COR-L47 (cell line): ENCODE measurements at places on chromosomes 4 and X.

DNA sequence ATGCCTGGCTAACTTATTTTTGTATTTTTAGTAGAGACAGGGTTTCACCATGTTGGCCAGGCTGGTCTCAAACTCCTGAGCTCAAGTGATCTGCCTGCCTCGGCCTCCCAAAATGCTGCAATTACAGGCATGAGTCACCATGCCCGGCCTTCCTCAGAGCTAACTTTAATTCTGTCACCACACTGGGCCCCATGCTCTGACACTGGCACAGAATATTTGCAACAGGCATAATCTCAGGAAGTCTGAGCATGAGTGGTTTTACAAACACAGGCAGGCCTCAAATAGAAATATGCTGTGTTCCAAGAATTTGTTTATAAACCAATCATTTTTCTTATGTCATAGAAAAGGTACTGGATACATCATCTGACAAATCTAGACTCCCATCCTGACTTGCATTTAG lies 32.7 kb upstream of the FAM9C start:
- DNase-seq: no peak

- no peak for DNase-seq
Observed at GRCh38 chr4:2954358-2955185, 8.6 kb downstream of the NOP14 start.

DNA sequence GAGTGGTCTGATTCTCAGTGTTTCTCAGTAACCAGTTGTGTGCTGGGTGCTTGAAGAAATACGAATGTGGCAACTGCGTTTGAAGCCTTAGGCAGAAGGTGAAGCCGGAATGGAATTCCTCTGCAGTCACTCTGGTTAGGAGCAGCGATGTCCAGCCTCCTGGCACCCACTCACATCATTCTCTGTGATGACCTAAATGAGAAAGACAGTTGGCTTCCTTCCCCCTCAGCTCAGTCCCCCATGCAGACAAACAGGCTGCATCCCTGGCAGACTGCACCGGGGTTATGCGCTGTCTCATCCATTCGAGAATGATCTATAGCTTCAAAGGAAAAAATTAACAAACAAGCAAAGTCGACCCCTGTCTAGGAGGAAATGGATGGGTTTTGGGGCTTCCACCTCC lies 170.1 kb upstream of the SCML1 start:
- DNase-seq: no peak

DNA sequence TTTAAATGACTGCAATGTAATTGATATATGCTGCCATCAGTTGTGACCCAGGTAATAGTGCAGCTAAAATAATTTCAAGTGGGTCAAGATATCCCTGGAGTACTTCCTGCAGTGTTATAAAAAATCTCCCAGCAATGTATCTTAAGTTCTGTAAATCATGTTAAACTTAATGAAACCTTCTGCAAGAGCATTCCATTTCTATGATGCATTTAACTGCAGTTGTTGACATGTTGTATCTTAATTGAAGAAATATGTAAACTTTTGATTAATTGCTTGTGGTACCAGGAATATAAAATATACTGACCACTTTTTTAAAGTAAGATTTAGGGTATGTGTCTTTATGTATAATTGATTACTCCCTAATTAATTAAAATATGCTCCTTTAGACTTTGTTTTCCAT lies 213.6 kb downstream of the AFF2 start:
- no peak for DNase-seq

DNA sequence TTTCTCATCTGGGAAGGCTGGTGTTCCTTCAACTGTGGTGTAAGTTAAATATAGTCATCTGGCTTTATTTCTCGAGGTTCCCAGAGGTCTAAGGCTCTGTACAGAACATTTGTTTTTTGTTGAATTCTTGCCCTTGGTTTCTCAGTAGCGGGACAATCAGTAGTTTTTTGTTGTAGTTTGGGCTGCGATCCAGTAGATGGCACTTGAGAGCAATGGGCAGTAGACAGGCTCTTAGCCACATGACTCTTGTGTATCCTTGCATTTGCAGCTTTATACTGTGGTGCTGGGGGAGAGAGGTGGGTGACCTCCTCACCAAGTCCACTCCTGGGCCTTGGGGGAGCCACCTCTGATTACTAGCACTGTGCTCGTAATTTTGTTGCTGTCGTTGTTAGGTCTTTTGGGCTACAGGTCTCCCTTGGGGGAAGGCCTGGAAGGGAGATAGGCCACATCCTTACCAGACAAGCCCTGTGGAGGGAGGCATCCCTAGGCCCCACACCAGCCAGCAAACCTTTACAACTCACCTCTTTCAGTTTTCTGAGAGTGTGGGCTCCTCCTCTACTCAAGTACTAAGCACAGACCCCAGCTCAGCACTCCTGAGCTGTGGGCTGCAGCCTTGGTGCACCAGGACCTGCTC lies 8.1 kb downstream of the ETDB start:
- no peak for DNase-seq

- no peak for DNase-seq
Observed at GRCh38 chr4:7759635-7760034, 180.0 kb downstream of the AFAP1 start.

GRCh38 chrX:42025861-42026260 lies 102.5 kb upstream of the CASK start:
- DNase-seq: no peak

DNA sequence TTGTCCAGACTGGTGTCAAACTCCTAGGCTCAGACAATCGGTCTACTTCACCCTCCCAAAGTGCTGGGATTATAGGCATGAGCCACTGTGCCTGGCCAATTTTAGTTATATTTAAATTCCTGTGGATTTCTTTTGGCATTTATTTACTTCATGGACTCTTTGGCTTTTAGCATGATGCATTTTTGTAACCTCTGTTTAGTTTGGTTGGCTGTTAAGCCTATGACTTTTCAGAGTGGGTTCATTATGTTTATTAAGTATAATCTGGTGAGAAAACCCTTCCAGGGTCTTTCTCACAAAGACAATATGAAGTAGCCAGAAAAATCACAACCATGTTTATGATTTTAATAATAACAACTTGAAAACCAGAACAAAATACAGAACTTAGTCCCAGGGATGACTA lies 49.4 kb downstream of the USP38 start:
- no peak for DNase-seq

DNA sequence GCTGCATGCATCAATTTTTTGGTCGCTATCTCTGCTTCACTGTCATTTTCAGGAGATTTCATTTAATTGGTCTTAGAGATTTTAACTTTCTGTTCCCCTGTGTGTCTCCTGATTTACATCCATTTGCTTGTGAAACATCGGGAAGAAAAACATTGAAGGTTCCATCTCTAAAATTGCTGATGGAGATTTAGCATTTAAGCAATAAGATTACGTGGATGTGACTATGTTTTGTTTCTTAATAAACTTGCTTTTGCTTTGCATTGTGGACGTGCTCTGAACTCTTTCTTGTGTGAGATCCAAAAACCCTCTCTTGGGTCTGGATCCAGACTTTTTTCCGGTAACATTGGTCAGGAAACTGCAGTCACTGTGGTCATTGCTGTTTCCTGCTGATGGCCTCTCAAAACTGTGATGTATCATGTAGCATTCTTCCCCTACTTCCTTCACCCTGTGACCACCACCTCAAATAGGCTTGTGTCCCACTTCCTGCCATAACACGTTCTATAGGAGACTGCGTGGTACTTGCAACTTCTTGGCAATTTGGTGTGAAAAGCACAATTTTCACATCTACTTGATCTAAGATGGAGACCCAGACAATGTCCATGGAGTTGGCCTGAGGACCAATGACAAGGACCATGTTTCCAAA lies 4.9 kb downstream of the CXCL2 start:
- DNase-seq: no peak

DNA sequence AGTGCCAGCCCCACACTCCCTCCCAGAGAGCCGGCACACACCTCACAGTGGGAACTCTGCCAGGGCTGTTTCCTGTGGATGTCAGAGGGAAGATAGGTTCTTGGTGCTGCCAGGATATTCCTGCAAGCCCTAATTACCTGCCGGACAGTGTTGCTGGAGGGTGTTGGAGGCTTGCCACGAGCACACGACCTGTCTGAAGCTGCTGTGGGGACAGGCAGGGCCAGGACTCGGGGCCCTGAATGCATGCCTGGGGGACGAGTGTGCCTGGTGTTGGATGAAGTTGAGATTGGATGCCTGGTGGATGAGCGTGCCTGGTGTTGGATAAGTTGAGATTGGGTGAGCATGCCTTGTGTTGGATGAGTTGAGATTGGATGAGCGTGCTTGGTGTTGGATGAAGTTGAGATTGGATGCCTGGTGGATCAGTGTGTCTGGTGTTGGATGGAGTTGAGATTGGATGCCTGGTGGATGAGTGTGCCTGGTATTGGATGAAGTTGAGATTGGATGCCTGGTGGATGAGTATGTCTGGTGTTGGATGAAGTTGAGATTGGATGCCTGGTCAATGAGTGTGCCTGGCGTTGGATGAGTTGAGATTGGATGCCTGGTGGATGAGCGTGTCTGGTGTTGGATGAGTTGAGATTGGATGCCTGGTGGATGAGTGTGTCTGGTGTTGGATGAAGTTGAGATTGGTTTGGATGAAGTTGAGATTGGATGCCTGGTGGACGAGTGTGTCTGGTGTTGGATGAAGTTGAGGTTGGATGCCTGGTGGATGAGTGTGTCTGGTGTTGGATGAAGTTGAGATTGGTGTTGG lies 23.2 kb upstream of the UVSSA start:
- DNase-seq: no peak

GRCh38 chrX:11430271-11430670 lies 137.1 kb downstream of the AMELX start:
- DNase-seq: no peak

GRCh38 chr4:169210504-169211118 lies 60.1 kb downstream of the SH3RF1 start:
- DNase-seq: no peak

DNA sequence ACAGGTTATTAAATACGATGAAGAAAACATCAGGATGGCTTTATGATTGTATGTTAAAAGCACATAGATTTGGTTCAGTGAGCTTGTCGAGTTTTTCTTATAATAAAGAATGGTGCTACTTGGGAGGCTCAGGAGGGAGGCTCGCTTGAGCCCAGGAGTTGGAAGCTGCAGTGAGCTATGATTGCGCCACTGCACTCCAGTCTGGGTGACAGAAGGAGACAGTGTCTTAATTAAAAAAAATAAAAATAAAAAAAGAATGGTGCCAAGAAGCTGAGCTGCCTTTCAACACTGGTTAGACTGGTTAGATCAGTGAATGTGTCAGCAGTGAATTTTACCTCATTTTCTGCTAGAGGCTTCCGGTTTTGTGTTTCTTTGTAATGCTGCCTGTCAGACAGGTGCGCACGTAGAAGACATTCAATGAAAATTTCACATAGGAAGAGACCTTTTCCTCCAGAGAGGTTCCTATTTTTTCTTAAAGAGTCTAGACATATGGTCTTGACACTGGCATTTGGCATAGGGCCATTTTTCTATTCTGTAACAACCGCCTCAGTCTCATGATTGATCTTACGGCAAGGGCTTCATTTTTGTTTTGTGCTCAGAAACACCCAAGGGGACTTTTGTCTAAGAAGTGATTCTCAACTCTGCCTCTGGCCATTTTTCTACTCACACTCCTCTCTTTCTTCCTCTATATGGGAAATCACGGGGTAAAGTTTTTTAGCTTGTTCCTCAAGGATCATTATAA lies 15.0 kb upstream of the ARSF start:
- DNase-seq: no peak

DNA sequence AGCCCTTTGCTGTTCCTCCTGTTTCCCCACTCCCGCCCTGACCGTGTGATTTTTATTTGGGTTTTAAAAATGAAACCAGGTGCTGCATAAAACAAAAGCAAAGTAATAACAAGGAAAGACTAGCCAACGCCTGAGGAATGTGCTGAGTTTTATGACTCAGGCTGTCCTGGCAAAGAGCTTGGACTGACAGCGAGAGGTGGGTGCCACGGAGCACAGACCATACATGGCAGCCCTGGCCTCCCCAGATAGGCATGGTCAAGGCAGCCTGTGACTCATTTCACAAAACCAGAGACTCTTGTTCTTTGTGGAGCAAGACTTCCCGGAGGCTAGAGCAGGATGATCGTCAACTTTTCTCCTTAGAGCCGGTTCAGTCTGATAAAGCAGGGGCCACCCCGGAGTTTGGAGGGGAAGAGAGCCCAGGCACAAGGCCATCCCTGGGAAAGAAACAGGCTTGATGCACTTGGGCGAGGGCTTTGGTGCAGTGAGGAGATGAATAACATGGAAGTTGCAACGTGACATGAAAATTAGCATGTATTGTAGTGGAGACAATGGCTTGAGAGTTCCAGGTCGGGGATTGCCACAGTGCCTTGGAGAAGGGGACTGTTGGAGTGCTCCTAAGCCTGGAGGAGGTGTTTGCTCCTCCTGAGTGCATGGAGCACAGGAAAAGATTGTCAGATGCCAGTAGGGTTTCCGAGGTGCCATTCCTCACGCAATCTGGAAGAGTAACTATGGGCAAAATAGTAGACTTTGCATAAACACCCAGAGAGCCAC lies 54.8 kb downstream of the C4orf51 start:
- no peak for DNase-seq

DNA sequence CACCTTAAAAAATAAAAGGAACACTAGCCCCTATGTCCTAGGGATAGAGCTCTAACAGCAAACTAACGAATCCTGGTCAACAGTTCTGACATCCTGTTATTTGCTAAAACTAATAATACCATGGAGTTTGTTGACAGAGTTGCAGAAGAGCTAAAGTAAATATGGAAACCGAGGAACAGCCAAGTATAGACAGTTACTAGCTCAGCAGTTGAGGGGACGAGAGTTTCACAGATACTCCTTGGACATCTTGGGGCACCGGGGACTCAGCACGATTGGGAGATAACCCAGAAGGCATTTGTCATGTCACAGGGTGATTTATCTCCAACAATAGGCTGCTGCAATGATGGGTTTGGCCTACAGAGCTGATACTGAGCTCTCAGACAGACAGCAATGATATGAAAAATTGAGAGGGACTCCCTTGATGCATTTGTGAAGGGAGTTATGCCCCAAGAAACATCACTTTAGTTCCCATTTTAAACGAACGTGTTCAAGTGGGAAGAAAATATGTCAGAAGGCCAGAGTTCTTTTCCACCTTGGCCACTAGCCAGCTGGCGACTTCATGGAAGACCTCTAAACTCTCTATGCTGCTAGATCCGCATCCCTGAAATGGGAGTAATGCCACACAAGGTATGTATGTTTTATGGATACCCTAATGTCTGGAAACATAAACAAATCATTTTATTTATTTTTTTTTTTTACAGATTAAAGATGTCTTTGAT lies 48.6 kb downstream of the TSC22D3 start:
- no peak for DNase-seq

DNA sequence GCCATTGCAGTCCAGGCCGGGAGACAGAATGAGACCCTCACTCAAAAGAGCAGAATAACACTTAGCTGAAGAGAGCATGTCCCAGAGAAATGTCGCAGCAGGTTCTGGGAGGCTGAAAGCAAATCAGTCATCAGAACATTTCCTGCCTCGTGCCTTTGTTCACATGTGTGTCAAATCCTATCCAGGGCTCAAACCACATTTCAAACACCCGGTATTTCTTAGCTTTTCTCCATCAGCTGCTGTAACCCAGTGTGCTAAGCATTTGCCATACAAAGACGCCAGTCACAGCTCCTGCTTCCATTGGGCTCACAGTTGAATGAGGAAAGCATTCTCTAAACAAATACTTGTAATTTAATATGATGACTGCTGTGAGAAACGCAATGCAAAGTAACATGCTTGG lies 6.0 kb downstream of the PALLD start:
- DNase-seq: no peak
